ENCODE measurements at places on chromosomes 3 and 15.

DNA sequence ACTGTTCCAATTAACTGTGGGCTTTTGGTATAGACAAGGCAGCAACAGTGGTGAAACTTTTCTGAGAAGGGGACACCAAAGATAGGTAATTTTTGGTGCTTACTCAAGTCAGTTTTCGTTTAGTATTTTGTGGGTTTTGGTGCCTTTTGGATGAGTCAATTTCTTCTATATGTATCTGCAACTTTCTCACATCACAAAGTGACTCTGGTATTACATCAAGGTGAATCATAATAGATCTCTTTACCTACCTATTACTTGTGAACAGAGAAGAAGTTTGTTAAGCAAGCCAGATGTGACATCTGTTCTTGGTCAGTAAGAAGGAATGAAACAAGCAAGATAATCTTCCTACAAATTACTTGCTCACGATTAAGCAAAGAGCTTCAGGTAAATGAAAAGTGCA is 732.4 kb upstream of the DPPA4 start:
- DNase-seq = no peak

- DNase-seq = no peak
These were observed 56.2 kb upstream of the GLCE start for GRCh38 chr15:69104050-69104750.

DNA sequence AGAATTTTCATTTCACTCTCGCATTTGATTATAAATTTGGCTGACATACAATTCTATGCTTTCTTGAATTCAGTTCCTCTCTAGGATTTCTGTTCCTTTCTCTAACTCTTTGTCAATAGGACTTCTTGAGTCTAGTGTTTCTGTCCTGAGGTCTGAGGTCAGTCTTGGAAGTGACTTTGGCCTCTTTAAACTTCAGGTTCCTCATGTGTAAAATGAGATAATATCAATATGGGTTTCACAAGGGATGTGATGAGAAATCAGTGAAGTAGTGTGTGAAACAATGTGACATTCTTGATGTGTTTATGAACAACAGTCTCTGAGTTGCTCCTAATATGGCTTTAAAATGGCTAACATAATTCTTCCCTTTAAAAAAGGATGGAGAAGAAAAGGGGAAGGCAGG is 92.2 kb downstream of the SV2B start:
- no peak for DNase-seq

DNA sequence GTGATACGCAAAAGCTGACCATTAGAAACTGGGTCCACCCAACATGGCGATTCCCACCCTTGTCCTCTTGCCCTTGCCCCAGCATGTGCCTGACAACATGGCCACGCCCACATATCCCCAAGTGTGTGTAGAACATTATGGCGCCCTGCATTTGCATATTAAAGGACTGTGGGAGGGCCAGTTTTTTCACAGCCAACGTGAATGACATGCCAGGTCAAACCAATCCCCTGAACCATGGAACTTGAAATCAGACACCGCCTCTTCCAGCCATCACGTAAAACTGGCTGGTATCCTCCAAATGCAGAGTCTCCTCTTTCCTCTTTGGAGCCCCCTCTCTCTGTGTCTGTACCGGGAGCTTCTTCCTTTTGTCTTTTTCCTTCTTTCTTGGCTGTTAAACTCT is 156.7 kb upstream of the EPHA6 start:
- DNase-seq = no peak

DNA sequence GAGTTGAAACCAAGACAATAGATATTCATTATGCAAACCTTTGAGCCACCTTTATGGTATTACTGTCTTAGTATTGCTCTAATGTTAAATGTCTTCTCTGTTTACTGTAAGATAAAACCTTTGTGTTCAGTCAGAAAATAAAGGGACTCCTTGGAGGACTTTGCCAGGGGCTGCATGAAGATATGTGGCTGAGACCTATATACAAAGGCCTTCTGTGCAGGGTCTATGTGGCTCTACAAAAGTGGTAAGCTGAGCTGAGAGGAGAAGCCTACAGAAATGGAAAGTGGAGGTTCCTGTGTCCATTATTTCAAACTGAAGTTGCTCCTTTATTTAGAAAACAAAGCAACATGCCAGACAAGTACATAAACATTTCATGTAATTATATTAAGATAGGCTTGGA is 131.5 kb downstream of the FNDC3B start:
- DNase-seq = no peak

DNA sequence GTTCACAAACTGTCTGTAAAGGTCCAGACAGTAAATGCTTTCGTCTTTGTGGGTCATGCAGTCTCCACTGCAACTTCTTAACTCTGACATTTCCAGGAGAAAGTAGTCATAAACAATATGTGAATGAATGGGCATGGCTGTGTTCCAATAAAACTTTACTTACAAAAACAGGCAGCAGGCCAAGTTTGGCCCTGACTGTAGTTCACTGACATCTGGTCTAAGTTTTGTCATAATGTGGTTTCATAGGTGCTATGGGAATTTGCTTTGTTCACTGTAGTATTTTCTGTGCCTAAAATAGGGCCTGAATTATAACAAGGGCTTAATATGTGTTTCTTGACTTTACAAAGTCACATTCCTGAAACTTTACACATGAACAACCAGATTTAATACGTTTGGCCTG is 186.0 kb upstream of the KBTBD8 start:
- DNase-seq = no peak

- DNase-seq = no peak
These were observed 25.2 kb downstream of the GAP43 start for GRCh38 chr3:115648559-115648958.

GRCh38 chr3:114034787-114035545 is 21.4 kb downstream of the CCDC191 start:
- peak; percentile 19 for DNase-seq

GRCh38 chr15:51046799-51047449 is 47.8 kb downstream of the TNFAIP8L3 start:
- DNase-seq = peak; percentile 10

DNA sequence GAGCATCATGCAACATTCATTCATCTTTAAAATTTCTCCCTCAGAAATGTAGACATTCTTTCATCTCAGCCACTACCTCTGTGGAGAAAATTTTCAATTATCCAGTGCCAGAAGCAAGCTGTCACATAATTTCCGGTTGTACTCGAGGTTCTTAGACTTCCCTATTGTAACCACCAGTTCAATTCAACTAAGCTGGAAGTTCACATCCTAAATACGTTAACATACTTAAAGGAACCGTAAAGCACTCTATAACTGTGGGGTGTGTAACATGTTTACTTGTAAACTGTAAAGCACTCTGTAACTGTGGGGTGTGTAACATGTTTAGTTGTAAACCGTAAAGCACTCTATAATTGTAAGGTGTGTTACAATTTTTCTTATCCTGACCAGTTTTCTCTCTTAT is 150.3 kb downstream of the PLCL2 start:
- no peak for DNase-seq

DNA sequence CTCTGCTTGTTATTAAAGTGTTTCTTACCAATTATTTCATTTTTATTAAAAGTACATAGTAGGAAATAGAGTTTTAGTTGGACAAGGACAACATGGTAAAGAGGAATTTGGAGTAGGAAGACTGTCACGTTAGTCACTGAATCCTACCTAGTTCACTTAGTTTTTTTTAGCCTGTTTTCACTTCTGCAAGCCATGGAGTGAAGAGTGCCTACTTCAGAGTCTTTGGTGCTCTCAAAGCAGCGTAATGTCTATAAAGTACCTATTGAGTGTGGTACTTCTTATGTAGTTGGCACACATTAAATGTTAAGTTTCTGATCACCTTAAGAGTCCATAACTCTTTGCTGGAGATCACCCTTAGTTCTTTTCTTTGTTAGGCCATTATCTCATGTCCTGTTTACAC is 78.7 kb downstream of the LPP start:
- DNase-seq = no peak

- no peak for DNase-seq
These were observed 15.0 kb downstream of the SFMBT1 start for GRCh38 chr3:53030619-53031449.

DNA sequence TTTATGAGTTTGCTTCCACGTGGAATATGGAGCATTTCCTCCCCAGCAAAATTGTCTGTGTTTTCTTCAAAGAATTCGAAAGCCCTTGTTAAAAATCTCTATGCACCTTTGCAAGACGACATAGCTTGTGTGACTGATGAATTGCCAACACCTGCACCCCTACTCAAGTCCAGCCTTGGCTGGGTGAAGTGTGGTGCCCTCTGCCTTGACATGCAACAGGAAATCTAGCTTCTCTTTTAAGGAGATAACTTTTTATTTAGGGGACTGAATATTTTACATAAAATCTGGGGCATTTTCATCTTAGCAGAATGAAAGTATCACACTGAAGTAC is 647 bp downstream of the HMG20A start:
- no peak for DNase-seq

DNA sequence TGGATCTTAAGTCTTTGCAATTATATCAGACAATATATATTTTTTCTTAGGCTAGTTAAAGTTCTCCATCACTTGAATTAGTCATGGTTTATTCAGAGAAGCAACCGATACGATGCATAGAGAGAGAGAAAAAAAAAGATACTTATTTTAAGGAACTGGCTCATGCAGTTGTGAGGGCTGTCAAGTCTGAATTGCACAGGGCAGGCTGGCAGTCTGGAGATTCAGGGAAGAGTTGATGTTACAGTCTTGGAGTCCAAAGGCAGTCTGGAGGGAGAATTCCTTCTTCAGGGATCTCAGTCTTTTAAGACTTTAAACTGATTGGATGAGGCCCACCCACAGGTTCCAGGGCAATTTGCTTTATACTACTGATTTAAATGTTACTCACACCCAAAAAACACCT is 412.6 kb downstream of the IL5RA start:
- no peak for DNase-seq

DNA sequence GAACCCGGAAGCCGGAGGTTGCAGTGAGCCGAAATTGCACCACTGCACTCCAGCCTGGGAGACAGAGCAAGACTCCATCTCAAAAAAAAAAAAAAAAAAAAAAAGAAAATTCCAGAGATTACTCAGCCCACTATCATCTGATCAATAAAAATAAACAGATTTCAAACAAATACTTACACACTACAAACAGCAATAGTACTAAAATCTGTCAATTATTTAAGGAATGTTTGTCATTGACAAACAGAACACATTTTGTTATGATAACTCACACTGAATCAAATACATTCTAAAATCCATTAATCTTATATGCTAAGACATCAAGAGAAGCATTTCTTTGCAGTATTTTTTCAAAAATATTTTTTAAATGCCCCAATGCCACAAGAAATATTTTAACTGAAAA is 7.6 kb downstream of the MYO9A start:
- no peak for DNase-seq

DNA sequence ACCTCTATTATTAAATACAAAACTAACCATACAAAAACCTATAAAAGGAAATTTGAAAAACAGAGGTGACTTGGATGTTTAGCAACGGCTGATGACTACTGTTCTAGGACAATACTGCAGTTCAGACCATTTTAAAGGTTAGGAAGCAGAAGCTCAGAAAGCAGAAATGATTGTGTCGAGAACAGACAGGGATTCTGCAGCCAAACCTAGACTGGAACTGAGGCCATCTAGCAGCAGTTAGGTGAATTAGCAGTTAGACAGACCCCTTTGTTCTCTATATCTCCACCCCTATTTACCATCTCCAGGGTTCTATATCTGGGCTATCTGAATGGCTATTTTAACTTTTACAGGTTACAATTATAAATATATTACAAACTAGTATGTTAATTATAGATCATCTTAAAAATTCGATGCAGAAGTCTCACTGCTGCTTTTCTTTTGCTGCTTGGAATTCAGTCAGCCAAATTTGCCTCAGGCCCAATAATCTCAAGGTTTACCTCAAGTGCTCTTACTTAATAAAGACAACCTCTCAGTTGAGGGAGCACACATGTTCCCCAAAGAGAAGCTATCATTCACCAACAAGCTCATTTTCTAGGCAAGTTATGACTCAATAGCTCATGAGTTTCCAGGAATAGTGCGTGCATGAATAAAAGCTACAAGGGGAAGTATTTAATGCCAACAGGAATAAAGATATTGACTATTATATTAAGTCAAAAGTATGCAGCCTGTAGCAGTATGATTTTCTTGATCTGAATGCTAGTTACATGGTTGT is 9.3 kb upstream of the IL1RAP start:
- DNase-seq = no peak

DNA sequence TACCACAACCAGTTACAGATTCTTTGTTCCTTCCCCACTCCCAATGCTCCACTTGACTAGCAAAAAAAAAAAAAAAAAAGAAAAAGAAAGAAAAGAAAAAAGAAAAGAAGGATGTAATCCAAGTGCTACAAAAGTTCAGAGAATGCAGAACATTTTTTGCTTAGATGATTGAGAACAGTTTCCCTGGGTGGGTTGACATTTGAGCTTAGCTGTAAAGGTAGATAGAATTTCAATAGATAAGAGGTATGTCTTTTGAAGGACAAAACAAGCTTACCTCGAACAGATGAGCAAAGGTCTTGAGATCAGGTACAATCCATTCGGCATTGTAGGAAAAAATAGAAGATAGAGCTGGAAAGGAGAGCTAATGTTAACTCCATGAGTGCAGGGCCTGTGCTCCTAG is 344.6 kb upstream of the NECTIN3 start:
- DNase-seq = no peak

- DNase-seq = no peak
These were observed 32.1 kb upstream of the KCNMB2 start for GRCh38 chr3:178504128-178504527.

GRCh38 chr3:194274424-194275085 is 76.6 kb downstream of the CPN2 start:
- DNase-seq = no peak

DNA sequence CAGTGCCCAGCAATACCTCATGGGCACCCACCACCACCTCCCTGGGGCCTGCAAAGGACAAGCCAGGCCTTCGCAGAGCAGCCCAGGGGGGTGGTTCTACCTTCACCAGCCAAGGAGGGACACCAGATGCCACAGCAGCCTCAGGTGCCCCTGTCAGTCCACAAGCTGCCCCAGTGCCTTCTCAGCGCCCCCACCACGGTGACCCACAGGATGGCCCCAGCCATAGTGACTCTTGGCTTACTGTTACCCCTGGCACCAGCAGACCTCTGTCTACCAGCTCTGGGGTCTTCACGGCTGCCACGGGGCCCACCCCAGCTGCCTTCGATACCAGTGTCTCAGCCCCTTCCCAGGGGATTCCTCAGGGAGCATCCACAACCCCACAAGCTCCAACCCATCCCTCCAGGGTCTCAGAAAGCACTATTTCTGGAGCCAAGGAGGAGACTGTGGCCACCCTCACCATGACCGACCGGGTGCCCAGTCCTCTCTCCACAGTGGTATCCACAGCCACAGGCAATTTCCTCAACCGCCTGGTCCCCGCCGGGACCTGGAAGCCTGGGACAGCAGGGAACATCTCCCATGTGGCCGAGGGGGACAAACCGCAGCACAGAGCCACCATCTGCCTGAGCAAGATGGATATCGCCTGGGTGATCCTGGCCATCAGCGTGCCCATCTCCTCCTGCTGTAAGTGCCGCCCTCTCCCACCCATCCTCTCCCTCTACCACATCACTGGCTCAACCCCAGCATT is 19.2 kb upstream of the BFSP2 start:
- DNase-seq = no peak
